ENCODE measurements at places on chromosomes 2 and 18.

GRCh38 chr2:127110985-127111384 is 4.0 kb upstream of the BIN1 start:
- DNase-seq, result no peak

DNA sequence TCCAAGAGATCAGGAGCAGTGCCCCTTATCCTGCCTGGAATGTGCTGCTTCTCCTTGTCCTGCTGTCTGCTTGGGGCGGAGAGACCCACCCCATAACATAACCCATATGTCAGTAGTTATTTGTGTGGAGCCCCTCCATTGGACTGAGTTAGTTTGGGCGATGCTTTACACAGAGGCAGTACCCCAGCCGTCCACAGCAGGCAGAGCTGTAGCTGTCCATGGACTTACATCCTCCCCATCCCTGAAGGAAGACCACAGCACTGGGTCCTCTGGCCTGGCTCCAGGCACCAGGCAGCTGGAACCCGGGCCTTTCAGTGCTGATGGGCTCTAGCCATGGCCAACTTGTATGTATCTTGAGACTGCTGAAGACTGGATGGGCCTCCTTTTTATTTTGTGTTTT is 20.3 kb downstream of the GKN2 start:
- DNase-seq, result no peak

- DNase-seq, result no peak
Observed at GRCh38 chr2:112065486-112065885, 10.4 kb downstream of the TMEM87B start.

DNA sequence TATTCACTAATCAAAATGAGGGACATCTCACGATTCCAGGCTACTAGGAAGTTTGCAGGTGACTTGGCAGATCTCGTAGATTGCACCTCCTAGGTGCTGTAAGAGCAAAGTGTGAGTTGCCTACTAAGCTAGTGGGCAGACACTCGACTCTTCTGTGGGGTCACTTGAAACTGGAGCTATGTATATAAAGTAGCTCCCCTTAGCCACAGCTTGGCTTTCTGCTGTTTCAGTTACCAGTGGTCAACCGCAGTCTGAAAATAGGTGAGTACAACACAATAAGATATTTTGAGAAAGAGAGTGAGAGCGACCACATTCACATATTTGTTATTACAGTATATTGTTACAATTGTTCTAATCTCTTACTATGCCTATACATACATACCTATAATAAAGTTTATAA is 23.3 kb downstream of the CTAGE1 start:
- no peak for DNase-seq

DNA sequence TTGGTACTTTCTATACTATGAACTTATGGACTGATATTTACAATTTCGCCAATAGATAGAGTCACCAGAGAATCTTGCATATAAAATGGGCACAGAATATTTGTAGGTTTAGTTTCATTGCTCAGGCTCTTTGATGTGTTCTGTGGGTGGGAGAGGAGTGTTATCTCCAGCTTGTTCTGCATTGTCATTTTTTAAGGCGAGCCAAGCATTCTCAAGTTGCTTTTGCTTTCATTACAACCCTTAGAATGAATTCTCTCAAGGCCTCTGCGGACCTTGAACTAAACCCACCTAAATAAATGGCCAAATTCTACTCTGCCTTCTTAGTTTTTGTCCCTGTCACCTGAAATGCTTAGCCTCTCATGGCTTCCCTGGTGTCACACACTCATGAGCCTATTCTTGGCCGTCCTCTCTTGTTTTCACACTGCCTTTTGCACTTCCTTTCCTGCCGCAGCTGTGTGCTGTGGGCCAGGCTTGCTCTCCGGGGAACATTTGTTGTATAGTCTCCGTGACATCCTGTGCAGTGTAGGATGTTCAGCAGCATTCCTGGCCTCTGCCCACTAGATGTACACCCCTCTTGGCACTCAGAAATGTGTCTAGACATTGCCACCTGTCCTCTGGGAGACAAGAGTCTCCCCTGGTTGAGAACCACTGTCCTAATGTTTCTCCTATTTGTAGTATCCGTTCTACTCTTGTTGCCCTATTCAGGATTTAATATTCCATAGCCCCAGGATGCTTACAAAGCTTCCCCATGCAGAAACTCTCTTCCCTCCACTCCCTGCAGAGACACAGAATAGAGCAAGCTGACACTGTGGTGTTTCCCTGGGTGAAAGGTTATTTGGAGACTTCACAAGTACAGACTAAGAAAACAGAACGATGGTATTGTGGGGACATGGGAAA is 255.6 kb downstream of the PTPRM start:
- no peak for DNase-seq

DNA sequence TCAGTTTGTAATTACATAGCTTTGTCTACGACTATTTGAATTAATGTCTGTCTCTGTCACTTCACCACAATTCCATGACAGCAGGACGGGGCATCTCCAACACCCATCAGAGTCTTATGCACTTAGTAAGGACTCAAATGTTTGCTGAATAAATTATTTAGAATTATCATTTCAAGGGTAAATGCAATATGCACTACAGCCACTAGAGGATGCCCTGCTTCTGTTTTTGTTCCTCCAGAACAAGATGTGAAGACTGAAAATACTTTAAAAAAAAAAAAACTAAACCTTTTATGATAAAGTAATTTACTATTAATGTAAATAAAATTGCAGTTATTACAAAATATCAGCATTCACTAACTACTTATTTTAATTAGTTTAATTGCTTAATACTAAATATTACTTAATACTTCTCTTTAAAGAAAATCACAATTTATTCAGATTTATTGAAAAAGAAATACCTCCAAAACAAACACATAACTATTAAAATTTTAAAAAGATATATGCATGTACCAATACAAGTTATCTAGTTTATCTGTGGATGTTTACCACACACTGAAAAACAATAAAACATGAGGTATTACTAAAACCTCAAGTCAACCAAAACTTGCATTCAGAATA is 3.2 kb downstream of the PIGN start:
- peak; percentile 59 for DNase-seq

DNA sequence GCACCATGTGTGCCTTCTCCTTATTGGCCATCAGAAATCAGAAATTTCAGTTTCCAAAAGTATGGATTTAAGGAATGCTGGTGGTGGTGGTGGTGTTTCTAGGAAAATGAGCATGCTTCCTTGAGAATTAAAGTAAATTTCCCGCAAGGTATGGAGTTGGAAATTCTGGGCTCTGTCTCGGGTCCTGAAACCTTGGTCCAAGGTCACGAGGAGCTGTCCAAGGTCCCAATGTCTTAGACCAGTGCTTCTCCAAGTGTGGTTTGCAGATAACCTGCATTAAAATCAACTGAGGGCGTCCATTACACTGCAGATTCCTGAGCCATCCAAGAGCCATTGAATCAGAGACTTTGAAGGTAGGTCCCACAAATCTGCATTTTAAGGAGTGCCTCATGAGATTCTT is 210.9 kb upstream of the PKDCC start:
- peak; percentile 19 for DNase-seq

DNA sequence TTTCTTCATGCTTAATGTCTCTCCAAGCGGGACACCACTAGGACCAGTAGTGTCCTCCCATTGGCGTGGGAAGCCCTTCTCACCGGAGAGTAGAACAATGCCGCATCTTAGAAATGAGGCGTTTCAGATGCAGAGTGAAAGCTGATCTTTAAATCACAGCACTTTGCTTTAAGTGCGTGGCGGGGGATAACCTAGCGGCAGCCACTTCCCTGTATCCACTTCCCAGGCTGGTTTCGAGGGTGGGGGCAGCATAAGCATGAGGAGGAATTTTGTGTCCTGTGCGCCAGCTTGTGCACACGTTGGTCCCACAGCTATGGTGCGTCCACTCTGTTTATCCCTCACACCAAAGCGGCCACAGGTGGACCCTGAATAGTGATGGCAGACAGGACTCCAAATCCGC is 63.1 kb downstream of the MBP start:
- DNase-seq, result no peak

- DNase-seq, result no peak
Observed at GRCh38 chr2:85319796-85320195, 8.0 kb downstream of the TGOLN2 start.

DNA sequence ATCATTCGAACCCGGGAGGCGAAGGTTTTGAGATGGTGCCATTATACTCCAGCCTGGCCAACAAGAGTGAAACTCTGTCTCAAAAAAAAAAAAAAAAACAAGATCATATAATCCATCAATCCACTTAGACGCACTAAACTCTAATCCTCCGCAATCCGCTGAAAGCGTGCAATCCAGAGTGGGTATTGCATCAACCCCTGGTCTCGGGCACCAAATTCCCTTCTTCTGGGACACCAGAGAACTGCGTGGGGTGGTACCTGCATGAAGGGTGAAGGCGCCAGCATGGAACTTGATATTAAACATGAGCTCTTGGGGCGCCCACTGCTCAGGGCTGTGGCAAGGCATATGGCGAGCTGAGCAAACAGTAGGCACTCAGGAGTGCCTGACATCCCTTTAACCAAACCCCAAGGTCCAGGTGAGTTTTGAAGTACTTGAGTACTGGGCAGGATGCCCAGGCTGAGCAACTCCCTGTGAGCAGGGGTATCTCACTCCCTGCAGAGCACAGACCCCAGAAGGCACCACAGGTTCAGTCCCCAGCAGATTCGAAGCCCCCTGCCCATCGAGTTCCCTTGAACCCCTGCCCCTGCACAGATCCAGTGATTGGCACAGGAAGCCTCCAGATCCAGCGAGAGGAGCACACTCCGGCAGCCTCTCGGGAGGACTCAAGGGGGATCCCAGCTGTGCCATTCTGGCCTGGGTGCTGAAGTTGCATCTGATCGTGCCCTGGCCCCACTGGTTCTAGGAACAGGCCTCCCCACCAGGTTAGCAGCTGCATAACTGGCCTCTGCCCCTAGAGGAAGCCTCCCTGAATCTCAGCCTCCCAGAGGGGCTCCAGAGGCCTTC is 8.0 kb downstream of the ALPI start:
- DNase-seq, result no peak

DNA sequence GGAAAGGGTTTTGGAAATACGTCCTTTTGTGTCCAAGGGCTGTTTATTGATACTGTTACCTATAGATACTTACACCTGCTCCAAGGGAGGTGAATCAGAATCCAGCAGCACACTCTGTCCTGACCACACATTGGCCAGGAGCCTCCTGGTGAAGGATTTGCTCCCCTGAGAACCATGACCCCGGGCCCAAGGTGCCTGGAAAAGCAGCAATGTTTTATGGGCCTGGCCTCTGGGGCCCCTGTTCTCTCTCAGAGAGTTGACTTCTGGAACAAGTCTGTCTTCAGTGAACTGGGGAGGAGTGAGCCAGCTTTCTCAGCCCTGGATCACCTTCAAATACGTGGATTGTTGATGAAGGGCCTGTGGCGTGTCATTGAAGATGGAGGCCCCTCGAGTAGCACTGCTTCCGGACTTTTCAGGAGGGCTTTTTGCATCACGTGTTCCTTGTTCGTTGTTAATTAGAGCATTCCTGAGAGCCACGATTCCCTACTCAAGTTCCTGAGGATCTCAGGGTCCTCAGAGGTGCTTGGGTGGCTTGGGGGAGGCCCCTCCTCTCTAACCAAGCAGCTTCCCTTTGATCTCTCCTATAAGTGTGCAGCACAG is 78.5 kb upstream of the RPL31 start:
- no peak for DNase-seq

DNA sequence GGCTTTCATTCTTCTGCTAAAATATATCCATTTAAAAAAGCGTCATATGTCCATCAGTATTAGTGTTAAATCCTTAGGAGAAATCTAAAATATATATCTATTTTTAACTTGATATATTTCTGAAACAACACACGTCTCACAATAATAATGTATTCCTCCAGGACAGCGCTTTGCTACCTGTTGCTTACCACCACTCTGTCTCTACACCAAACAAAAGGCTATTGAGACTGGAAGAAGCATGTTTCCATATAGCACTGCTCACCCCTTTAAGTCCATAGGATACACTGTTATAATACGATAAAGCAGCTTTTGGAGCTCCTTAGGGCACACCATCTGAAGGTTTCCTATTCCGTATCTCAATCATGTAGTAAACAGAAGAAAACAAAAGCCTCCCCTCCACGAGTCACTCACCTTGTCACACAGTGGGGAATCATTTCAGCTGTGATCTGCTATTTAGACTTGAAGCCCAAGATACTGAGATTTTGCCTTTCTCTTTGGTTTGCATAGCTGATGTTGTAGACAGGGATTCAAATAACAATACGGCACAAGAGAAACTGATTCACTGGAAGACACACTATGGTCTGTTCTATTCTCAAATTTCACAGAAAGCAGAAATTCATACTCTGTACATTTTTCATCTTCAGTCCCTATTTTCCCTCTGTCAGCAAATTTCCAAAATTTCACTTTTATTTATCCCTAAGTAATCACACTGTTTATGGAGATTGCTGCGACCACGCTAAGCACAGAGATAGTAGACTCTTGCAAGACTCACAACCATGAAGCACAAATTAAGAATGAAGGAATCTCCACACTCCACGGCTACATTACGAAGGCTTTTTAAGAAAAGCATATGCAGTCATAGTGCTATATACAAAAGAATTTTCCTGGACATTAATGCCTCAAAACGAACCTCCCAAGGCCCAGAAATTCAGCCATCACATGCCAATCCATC is 187.1 kb downstream of the TCF4 start:
- DNase-seq, result no peak

All from Jurkat, Clone E6-1 (cell line).